ENCODE measurements at places on chromosomes 16 and 17. TPM values are rescaled to one million over a fixed set of nuclear protein-coding genes. Genes with fewer than 3 reads are reported as not detected.

Gene KIF19
- 0.60 TPM for total RNA-seq

Gene PRSS27
- 5.4 TPM for total RNA-seq

DNA sequence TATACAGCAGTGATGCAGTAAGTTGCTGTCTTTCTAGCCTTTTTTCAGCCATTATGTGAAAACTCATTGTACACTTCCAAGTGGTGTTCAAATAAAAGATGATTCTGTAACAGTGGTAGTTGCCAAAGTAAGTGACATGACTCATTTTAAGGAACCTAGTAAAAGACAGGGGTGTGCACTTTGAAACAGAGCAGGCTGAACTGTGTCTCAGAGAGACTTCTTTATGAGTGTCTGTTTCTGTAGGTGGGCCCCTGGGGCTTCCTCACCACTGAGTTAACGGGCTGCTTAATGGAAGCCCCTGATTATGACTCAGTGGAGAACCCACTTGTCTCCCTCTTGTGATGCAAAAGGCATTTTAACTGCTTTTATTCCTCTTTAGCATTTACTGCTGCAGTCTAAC, 147.3 kb downstream of the PCTP start:
- no peaks in the 10 kb centered on the region for H3K27me3 ChIP-seq
- no peaks in the 10 kb centered on the region for H3K36me3 ChIP-seq
- peaks cover 3% of the 10 kb centered on the region for H3K4me1 ChIP-seq

DNA sequence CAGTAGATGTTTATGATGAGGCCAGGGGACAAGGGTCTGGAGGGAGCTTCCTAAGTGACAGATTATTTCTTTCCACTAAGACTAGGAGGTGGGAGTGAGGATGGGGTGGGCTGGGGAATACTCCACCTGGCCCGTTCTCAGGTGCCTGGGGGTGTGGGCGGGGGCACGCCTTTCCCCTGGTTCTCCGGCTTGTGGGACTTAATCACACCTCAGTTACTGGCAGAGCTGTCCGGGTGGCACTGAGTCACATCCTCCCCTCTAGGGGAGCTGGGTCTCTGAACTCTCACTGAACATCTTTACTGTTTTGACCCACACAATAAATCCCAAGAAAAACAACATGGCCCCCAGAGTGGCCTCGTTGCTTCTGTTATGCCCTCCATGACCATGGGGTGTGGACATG, 332.8 kb downstream of the MAF start:
- H3K4me1 ChIP-seq: peaks cover 20% of the 10 kb centered on the region
- H3K4me3 ChIP-seq: no peak overlapping the region
- no peaks in the 10 kb centered on the region for H3K27me3 ChIP-seq
- H3K27ac ChIP-seq: no peak overlapping the region
- DNase-seq: no peak
- no peaks in the 10 kb centered on the region for H3K36me3 ChIP-seq

Gene NPIPA2
- 19.5 TPM for total RNA-seq

DNA sequence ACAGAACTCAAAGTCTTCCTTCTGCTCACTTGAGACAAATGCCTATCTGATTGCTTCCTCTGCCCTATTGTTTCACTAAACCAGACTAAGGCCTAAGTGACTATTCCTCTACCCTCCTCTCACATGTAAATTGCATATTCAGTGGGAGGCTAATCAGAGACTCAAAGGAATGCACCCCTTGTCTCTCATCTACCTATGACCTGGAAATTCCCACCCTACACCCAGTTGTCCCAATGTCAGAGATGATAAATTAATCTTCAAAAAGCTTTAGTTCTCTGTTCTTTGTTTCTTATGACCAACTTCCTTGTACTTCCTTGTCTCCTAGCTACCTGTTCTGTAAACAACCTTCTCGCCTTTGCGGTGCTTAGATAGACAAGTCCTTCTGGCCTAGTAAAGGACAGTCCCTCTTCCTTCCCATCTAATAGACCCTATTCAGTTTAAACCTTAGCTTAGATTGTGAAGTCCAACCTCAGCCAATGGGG, 76.0 kb downstream of the EMP2 start:
- peak overlapping the region; percentile 94 for H3K27ac ChIP-seq
- no peaks in the 10 kb centered on the region for H3K27me3 ChIP-seq
- H3K4me1 ChIP-seq: peaks cover 45% of the 10 kb centered on the region
- DNase-seq: no peak
- no peak overlapping the region for H3K4me3 ChIP-seq
- H3K36me3 ChIP-seq: peaks cover 20% of the 10 kb centered on the region

- peaks cover 4% of the 10 kb centered on the region for H3K36me3 ChIP-seq
- H3K27me3 ChIP-seq: no peaks in the 10 kb centered on the region
- H3K4me3 ChIP-seq: no peak overlapping the region
Observed at GRCh38 chr17:74080656-74081582, 122.6 kb upstream of the RPL38 start.

Gene CCL5
- 0.17 TPM for total RNA-seq

- H3K27ac ChIP-seq: no peak overlapping the region
- no peak overlapping the region for H3K4me3 ChIP-seq
- peaks cover 24% of the 10 kb centered on the region for H3K4me1 ChIP-seq
- DNase-seq: no peak
- peaks cover 7% of the 10 kb centered on the region for H3K36me3 ChIP-seq
Observed at GRCh38 chr16:70635336-70636016, 10.9 kb upstream of the IL34 start.

GRCh38 chr17:58231641-58232040, 6.7 kb upstream of the LPO start:
- H3K4me1 ChIP-seq: peaks cover 11% of the 10 kb centered on the region
- H3K4me3 ChIP-seq: no peak overlapping the region
- H3K27ac ChIP-seq: no peak overlapping the region
- peaks cover 72% of the 10 kb centered on the region for H3K27me3 ChIP-seq
- DNase-seq: no peak
- no peaks in the 10 kb centered on the region for H3K36me3 ChIP-seq

- no peaks in the 10 kb centered on the region for H3K27me3 ChIP-seq
- no peak overlapping the region for H3K4me3 ChIP-seq
- H3K27ac ChIP-seq: no peak overlapping the region
Observed at GRCh38 chr16:69273009-69273408, 38.1 kb upstream of the VPS4A start.

Gene RGS11
- total RNA-seq: 1.8 TPM

GRCh38 chr17:54795046-54795445, 105.6 kb upstream of the TOM1L1 start:
- no peaks in the 10 kb centered on the region for H3K4me1 ChIP-seq
- no peak overlapping the region for H3K4me3 ChIP-seq
- peaks cover 21% of the 10 kb centered on the region for H3K36me3 ChIP-seq
- DNase-seq: no peak

DNA sequence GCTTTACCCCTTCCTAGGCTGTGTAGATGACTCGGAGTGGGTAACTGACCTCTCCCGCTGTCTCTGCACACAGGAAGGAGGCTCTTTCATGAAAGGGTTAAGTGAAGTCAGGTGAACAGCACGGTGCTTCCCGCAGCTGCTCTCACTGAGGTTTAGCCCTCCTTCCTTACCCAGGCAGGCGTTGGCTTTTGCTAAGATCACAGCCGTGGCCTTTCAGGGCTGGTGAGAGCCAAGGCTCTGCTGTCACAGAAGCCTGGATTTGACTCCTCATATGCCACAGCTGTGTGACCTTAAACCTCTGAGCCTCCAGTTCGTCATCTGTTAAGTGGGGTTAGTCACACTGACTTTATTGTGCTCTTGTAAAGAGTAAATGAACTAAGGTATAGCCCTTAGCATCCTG, 90.9 kb upstream of the PLCG2 start:
- H3K4me3 ChIP-seq: no peak overlapping the region
- no peak for DNase-seq
- H3K4me1 ChIP-seq: peaks cover 4% of the 10 kb centered on the region
- no peak overlapping the region for H3K27ac ChIP-seq
- peaks cover 16% of the 10 kb centered on the region for H3K36me3 ChIP-seq

DNA sequence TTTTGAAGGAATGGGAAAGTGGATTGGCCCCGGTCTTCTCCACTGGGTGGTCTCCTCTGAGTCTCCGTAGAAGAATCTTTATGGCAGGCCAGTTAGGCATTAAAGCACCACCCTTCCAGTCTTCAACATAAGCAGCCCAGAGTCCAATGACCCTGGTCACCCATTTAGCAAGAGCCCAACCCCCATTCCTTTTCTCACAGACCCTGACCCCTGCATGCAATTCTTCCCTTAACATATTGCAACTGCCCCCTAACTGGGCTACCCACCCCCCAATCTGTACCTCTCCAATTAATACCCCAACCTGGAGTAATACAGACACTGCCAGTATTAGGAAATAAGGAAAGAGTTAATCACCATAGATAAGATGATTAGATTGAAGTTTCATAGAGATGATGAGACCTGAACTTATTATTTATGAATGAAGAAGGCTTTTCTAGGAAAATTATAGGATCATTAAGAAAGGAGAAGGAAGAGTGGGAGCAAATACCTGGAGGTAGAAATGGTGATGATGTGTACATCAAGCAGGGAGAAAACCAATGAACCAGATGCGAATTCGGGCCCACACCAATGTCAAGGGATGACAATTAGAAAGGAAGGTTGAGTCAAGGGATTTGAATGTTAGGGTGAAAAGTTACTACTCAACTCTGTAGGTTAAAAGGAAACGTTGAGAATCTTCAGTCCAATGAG, 2.4 kb downstream of the CCL2 start:
- H3K27me3 ChIP-seq: peaks cover 30% of the 10 kb centered on the region
- no peaks in the 10 kb centered on the region for H3K36me3 ChIP-seq
- peaks cover 43% of the 10 kb centered on the region for H3K4me1 ChIP-seq
- H3K4me3 ChIP-seq: no peak overlapping the region
- no peak for DNase-seq
- no peak overlapping the region for H3K27ac ChIP-seq

Gene SLFN11
- 0.53 TPM for total RNA-seq

- H3K36me3 ChIP-seq: peaks cover 4% of the 10 kb centered on the region
- H3K27ac ChIP-seq: no peak overlapping the region
- H3K4me3 ChIP-seq: no peak overlapping the region
- no peaks in the 10 kb centered on the region for H3K4me1 ChIP-seq
- no peaks in the 10 kb centered on the region for H3K27me3 ChIP-seq
Observed at GRCh38 chr16:935684-936083, 35.1 kb downstream of the LMF1 start.

DNA sequence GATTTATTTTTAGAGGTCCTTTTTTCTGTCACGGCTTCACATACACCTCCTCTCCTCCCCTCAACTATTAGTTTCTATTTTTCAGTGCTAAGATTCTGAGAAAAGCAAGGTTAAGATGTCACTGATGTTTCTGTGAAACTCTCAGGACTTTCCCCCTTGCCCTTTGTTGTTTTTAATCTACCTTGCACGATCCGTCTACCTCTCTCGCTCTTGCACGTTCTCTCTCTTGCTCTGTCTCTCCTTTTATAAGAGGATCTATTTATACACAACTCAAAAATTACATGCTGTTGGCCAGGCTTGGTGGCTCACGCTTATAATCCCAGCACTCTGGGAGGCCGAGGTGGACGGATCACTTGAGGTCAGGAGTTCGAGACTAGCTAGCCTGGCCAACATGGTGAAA, 43.6 kb downstream of the RPA1 start:
- no peak for DNase-seq
- H3K4me1 ChIP-seq: no peaks in the 10 kb centered on the region
- H3K27me3 ChIP-seq: no peaks in the 10 kb centered on the region
- peaks cover 47% of the 10 kb centered on the region for H3K36me3 ChIP-seq
- no peak overlapping the region for H3K4me3 ChIP-seq
- no peak overlapping the region for H3K27ac ChIP-seq

Gene STAT5A
- total RNA-seq: 9.7 TPM

Data from WTC11 (cell line).